ENCODE measurements at places on chromosomes 2 and 18.
A peak's percentile ranks its signal among the peaks of the same experiment; 100 is the strongest.

DNA sequence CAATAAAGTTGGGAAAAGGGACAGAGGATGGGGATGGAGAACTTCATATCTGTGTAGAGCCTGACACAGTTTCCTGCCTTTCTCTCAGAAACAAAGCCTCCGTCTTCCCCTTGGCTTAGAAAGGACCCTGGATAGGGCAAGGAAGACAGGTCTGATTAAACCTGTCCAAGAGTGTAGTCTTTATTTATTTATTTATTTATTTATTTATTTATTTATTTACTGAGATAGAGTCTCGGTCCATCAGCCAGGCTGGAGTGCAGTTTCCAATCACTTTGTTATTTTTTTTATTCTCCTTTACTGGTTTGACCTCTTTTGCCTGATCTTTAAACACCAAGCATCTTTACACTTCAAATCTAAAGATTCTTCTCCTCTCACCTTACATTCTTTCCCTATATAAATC is 10.3 kb downstream of the CCL20 start:
- DNase-seq: no peak

GRCh38 chr2:29558097-29558496 is 363.3 kb downstream of the ALK start:
- DNase-seq: no peak

DNA sequence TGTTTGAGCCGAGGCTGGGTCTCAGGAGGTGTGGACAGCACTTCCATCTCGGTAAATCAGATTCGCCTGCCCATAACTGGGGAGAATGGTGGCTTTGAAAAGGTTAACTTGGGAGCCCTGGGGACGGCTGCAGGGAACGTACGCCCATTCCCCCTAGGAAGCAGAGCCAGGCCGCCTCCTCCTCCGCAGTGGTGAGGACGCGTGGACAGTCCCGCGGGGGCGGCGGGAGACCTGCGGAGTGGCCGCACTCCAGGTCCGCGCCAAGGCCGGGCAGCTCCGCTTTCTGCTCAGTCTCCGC is 845 bp upstream of the MYCN start:
- DNase-seq: no peak

DNA sequence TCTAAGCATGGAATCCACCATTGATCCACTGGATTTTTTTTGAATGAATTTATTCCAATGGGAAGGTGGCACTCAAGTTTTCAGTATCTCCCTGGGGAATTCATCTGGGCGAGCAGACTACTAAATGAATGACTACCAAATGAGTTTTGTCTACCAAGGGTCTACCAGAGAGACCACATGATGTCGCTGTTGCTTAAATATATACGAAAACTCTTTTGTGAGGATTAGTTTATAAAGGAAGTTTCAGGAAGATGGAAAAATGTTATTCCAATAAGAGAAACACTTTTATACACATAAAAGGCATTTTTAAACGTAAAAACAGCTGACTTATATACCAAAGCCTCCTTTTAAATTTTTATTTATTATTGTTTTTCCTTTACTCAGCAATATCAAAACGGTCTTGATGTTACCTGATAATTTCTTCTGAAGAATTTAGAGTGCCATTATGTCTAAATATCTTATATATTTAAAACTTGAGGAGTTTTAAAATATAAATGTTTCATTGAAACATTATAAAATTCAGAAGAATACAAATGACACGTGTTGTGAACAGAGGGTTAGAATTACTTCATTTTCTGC is 139.7 kb downstream of the HRH4 start:
- DNase-seq: no peak

DNA sequence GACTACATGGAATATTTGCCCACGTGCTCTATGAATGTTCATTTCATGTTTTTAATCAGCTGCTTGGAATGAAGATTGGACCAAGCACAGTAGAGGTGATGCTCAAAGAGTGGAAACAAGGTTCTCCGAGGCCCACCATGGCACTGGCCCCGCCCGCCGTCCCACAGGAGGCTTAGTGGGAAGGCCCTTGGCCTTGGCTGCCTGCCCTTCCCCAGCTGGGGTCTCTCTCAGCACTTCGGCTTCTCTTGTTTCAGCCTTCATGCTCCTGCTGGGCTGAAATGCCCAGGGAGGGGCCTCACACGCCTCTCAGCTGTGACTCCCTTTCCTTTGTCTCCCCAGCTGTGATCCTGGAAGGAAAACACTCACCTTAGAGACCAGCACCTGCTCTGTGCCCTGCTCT is 833.2 kb downstream of the GALR1 start:
- DNase-seq: no peak

DNA sequence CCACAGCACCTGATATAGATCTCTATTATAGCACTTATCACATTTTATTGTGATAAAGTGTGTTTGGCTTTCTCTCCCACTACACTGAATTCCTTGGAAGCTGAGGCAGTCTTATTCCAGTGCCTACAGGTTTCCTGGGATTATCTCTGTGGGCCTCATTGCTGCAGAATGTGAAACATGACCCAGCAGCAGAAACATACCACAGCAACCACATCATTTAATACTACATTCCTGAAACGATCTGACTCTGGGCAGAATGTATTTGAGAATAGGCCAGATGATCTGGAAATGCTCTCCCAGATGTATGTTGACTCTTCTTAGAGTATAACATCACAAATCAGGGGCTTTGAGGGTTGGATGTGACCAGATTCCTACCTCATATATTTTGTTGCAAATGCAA is 323.5 kb upstream of the TANK start:
- no peak for DNase-seq

DNA sequence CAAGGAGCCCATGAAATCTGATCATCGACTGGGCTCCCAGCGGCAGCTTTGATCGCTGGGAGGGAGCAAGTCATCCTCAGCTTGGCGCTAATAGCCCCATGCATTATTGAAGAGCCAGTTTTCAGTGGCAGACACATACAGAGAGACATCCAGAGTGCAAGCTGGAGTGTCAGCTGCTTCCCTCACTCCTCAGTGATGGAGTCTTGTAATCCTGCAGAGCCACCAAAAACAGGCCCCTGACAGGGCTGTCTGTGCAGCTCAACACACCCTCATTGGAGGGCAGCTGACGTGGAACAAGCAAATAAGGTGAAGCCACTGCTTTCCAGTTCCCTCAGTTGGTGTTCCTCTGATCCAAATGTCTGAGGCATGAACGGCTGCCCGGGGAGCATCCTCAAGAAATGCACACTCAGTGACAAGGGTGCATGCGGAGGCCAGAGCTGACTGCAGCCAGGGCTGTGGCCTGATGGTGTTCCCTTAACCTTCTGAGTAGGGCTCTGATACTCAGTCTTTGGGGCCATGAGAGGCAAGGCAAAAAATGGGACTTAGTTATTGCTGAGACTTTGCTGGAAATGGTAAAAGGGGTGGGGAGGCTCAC is 97.4 kb downstream of the RHOB start:
- no peak for DNase-seq

GRCh38 chr2:214358506-214358905 is 52.3 kb upstream of the VWC2L start:
- no peak for DNase-seq

- no peak for DNase-seq
Observed at GRCh38 chr2:3387011-3387410, 7.5 kb downstream of the TRAPPC12 start.

GRCh38 chr2:39118786-39119499 is 1.9 kb downstream of the SOS1 start:
- peak; percentile 49 for DNase-seq

DNA sequence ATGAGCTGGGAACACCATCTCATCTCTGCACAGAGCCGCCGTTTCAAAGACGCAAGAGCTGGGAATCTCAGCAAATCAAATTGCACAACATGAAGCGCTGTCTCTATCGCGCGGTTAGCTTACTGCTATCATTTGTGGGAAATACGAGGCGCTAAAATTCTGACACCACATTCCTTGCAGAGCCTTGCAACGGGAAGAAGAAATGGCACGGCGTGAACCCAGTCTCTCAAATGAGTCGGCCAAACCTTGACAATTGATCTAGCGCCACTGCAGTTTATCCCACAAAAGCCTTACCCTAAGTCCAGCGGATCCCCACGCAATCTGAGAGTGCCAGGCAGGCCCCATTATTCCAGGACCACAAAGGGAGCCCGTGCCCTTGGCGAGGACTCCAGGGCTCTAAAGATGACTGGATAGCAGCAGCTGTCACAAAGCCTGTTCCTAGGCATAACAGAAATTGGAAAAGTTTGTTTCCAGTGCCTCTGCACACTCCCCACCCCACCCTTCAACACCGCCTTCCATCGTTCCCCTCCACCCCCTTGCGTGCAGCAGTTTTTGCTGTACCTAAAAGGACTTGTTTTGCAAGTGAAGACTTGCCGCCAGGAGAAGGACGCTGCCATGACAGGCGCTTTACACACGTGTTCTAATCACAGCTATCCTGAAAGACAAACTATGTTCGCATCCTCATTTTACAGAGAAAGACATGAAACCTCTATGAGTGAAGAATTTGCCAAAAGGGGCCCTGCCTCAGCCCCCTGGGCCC is 252.4 kb downstream of the EIPR1 start:
- no peak for DNase-seq

DNA sequence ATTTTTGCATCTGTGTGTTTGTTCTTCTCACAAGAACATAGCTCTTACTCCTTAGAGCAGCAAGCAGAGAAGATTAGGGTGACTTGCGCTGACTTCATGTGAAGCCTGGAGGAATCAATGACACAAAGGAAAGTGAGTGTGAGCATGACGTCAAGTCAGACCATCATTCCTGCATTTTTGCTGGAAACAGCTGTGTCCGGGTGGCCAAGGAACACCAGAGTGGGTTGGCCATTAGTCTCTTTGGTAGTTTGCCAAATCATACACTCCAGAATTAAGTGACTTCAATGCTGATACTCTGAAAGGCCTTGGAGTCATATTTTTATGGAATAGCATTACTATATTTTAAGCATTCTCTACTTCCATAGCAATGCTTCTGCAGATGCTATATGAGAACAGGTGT is 597.2 kb downstream of the DCDC2C start:
- no peak for DNase-seq

DNA sequence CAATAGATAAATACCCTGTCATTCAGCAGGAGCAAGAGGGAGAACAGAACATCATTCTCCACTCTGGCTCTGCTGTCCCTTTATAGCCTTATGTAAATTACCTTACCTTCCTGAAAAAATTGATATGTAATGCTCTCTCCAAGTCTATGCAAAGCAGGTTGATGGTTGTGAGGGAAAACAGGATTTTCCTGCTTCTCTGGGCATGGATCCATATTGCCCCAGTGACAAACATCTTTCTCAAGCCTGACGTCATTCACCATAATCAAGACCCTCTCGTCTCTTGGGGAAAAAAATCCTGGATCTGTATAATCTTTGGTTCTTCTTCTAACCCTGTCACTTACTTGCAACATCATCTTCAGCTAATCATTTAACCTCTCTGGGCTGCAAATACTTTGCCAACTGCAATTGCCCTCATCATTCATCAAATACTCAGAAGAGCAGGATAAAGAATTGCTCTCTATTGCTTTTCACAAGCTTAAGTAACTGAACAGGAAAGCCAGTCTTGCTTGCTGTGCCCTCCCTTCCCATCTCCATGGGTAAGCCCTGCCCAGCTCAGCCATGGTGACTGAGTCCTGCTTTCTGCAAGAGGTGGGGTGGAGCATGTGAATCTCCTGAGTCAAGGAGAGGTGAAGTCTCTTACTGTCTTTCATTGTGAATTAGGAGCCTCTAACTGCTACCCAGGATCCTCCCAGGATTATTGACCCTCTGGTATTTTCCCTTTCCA is 123.7 kb upstream of the KLF7 start:
- DNase-seq: no peak

GRCh38 chr18:13288509-13289133 is 70.1 kb downstream of the LDLRAD4 start:
- no peak for DNase-seq

GRCh38 chr2:20219763-20220380 is 5.1 kb downstream of the SDC1 start:
- no peak for DNase-seq
